ENCODE measurements at places on chromosomes 16 and 17.

- no peak for DNase-seq
Observed at GRCh38 chr17:6279659-6280058, 155.3 kb downstream of the AIPL1 start.

- no peak for DNase-seq
Observed at GRCh38 chr17:83119987-83120864, 40.8 kb downstream of the METRNL start.

GRCh38 chr17:80285237-80285920 lies 24.7 kb downstream of the RNF213 start:
- DNase-seq, result no peak

DNA sequence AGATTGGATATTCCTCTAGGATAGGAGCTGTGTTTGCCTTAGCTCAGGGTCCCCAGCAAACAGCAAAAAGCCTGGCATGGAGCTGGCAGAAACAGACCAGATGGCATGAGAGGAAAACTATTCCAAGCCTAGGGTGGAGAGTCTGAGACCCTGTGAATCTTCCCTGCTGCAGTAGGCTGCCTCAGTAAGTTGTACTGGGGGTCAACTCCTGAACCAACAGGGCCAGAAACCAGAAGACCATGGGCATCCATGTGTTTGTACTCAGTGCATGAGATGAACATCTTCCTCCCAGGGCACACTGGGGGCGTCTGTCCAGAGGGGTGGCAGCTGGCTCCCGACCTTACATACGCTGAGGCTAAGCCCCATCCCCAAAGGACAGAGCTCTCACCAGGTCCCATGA lies 214.4 kb downstream of the C16orf78 start:
- DNase-seq, result no peak

DNA sequence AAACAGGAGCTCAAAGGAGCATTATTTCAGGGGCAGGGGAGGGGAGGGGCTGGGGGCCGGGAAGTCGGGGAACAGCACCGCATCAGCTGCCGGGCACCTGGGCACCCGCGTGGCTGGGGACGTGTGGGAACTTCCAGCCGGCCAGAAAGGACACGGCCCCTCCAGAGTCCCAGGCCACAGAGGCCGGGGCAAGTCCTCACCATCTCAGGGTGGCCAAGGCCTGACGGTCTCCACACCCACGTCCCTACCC lies 1.1 kb downstream of the PGAP6 start:
- no peak for DNase-seq

- no peak for DNase-seq
Observed at GRCh38 chr16:67264866-67265265, 14.5 kb upstream of the PLEKHG4 start.

DNA sequence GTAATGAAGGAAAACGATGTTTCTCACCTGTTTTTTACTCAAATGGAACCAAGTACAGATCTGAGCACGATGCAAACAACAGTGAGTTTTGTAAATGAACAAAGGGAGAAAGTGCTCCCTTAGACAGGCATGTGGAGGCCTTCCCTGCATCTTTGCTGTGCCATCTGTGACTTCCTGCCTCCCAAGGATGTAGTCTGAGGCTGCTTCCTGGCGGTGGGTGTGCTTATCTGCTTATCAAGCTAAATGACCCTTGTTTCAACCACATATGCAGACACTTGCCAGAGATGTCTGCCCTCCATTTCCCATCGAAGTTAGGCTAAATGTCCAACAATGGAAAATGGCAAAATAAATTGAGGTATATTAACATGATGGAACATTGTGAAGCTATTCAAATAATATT lies 34.6 kb downstream of the RGS9 start:
- no peak for DNase-seq

GRCh38 chr17:44191941-44192496 lies 5.2 kb downstream of the TMUB2 start:
- no peak for DNase-seq

- peak; percentile 65 for DNase-seq
Observed at GRCh38 chr17:43024407-43025289, at the start of gene RND2. Gene RND2, plus strand, starts transcription at chr17:43025231. Its CDS starts 117 bp downstream, at chr17:43025348.

DNA sequence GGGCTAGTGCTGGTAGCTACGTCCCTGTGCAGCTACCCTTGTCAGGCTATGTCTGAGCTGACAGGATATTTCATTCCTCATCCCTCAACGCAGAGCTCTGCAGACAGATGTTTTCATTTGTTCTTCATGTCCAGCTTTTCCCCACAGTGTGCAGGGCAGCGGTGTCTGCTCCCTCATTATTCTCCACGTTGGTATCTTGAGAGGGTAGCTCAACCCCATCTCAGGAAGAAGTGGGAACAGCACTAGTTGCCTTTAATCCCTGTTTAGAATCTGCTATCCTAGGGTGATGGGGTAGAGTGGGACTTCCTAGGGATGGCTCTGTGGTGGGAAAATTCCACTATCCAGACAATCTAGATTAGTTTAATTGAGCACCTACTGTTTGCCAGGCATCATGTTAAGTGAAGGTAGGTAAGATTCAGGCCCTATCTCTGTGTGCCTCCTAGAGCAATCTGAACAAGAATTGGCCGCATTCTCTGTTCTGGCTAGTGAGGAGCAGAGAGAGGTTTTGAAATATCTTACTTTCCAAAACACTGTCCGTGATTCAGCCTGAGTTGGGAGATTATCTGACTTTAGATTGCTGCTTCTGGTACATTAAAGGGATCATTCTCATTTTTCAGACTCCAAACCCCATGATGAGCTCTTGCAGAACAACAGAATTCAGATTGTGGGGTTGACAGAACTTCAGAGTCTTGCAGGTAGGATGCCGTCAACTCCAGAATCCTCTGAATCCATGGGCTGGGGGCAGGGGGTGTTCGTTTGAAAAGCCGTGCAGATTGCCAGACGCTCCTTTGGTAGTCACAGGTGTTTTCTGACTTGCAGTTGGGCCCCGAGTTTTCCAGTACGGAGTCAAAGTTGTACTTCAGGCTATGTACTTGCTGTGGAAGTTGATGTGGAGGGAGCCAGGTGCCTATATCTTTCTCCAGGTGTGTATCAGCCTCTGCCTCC lies 963 bp downstream of the ALG1 start:
- DNase-seq, result no peak
